CD4-positive, alpha-beta T cell treated with Interleukin-6 for 4 hours (primary cell): ENCODE measurements at places on chromosomes 16 and 17.

- no peak for DNase-seq
Observed at GRCh38 chr17:16924696-16925440, 47.0 kb downstream of the TNFRSF13B start.

- peak; percentile 81 for DNase-seq
Observed at GRCh38 chr16:785563-786535, 2.3 kb downstream of the RPUSD1 start.

DNA sequence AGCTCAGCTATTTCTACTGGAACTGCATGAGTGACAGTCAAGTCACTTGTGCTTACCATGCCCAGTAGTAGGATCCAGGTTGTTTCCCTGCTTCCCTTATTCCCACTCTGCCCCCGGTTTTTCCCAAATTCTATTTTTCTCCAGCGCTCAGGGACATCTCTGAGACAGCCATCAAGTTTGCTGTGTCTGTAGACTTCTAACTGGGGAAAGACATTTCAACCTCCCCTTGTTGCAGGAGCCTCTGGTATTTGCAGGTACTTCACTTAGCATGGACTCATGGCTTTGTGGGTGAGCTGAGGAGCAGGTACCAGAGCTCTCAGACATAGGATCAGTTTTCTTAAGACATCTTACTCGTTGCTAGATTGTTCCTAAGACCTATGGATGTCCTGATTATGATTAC, 801.6 kb upstream of the RBFOX1 start:
- no peak for DNase-seq

GRCh38 chr17:7021993-7022778, 664 bp upstream of the BCL6B start:
- DNase-seq, result peak; percentile 83

- no peak for DNase-seq
Observed at GRCh38 chr17:48799069-48799723, 17.8 kb downstream of the TTLL6 start.

DNA sequence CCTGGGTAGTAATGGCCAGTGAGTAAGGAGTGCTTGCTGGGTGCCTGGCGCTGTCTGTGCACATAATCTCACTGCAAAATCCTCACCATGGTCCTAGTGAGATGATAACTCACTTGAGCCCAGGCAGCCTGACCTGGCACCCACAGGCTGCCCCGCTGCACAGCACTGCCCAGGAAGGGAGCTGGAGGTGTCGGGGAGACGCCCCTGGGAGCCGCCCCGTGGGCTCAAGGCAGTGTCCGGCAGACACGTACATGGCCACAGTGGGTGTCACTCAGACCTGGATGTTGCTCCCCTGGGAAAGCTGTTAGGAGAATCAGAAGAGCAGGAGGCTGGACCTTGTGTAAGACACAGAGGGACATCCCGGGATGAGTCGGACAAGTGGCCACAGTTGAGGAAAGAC, 44.2 kb downstream of the BEAN1 start:
- no peak for DNase-seq

- DNase-seq, result no peak
Observed at GRCh38 chr17:4049546-4049945, 85.3 kb upstream of the ATP2A3 start.

- no peak for DNase-seq
Observed at GRCh38 chr16:2364638-2365210, 24.2 kb upstream of the ABCA3 start.

DNA sequence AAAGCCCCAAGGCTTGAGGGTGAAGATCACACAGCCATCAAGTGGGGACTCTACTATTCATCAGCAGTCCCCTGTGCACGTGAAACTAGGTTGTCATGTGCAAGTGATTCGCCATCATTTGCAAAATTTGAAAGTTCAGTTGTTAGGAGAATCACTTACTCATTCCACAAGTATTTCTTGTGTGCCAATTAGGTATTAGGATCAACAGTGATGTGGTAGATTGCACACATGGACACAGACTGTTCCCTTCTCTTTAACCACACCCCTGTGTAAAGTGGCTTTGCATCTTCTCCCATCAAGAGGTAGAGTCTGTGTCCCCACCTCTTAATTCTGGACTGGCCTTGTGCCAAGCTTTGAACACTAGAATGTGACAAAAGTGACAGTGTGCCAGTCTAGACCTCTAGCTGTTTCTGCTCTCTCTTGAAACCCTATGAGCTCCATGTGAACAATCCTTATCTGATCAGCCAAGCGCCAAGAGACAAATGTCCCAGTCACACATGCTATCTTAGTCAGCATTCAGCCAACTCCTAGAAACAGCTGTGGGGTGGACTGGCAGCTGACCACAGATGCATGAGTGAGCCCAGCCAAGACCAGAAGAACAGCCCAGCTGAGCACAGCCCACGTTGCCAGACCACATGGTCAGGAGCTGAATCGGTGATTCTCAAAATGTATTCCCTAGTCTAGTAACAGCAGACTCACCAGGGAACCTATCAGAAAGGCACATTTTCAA, 31.5 kb upstream of the SHISA9 start:
- no peak for DNase-seq

DNA sequence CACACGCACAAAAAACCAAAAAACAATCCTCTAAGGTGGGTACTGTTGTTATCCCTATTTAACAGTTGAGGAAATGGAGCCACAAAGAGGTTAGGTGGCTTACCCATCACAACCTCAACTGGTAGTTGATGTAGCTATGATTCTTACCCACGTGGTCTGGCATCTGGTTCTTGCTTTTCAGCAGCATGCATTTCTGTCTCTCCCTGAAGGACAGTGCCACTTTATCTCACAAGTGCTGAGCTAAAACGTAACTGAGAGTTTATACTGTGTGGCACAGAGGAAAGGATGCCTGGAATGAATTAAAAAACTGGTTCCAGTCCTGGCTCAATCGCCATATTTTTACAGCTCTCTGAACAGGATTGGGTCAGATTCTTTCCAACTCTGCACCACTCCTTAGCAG, 1.9 kb upstream of the CORO6 start:
- DNase-seq, result no peak

GRCh38 chr16:1512774-1513173, 19.6 kb downstream of the TELO2 start:
- DNase-seq, result no peak
